Stimulated activated effector memory CD8-positive, alpha-beta T cell treated with anti-CD3 and anti-CD28 coated beads, Interleukin-12 subunit alpha, Interleukin-12 subunit beta, amount 100 ng/mL, for 72 hours (primary cell): ENCODE measurements at places on chromosomes 3 and 15.

GRCh38 chr15:90981681-90982080 lies 12.7 kb downstream of the PRC1 start:
- DNase-seq = no peak

DNA sequence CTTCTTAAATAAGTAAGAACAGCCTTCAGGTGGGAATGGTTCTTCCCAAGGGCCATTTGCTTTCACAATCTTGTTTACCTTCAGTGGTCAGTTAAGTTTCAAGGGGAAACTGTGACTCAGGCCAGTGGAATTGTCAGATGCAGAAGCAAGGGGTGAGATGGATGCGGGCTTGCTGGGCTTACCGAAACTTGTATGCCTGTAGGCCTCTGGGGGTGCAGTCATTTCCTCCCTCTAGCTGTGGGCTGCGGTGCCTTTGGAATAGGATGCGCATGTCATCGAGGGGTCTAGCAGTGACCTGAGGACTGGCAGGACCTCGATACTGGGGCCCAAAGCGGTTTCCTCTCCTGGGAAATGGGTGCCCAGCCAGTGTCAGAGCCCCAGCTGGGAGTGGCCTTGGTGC lies 121.6 kb downstream of the EEFSEC start:
- no peak for DNase-seq

GRCh38 chr3:169931747-169932520 lies 20.6 kb downstream of the SAMD7 start:
- DNase-seq = no peak

GRCh38 chr15:81085898-81086297 lies 48.2 kb upstream of the CFAP161 start:
- DNase-seq = no peak

DNA sequence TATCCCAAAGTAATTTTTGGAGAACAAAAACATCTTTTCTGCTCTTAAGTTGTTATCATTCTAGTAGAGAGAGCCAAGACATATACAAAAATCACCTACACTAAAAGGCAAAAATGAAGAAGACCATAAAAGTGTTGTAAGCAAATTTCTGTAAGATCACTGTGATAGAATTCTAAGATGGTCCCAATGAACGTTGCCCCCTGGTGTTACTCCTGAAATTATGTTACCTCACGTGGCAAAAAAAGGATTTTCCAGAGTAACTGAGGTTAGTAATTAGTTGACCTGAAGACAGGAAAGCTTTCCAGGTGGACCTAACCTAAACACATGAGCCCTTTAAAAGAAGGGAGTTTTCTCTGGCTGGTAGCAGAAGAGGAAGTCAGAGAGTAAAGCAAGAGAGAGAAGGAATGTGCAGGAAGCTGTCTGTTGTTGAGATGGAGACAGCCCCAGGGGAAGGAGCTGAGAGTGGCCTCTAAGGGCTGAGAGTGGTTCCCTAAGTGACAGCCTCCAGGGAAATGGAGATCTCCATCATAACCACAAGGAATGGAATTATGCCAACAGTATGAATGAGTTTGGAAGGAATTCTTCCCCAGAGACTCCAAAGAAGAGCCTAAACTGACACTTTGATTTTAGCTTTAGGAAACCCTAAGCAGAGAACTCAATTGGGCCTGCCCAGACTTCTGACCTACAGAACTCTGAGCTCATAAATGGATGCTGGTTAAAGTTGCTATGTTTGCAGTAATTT lies 205.9 kb downstream of the CD47 start:
- DNase-seq = no peak

DNA sequence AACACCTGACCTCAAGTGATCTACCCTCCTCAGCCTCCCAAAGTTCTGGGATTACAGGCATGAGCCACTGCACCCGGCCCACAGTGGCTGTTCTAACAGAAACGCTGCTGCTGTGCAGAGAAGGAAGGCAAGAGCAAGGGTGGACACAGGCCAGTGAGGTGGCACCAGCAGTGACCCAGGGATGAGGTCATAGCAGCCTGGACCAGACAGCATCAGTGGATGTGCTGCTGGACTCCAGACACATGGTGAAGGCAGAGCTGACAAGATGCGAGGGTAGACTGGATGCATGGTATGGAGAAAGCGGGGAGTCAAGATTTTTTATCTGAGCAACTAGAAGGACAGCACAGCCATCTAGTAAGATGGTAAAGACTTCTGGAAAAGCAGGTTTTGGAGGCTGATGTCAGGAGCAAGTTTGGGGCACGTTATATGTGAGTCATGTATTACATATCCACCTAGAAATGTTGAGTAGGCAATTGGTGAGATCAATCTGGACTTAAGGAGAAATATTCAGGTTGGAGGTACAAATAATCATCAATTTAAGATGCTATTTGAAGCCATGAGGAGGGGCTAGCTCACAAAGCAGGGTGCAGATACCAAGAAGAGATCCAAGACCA lies 22.1 kb upstream of the TJP1 start:
- DNase-seq = no peak

DNA sequence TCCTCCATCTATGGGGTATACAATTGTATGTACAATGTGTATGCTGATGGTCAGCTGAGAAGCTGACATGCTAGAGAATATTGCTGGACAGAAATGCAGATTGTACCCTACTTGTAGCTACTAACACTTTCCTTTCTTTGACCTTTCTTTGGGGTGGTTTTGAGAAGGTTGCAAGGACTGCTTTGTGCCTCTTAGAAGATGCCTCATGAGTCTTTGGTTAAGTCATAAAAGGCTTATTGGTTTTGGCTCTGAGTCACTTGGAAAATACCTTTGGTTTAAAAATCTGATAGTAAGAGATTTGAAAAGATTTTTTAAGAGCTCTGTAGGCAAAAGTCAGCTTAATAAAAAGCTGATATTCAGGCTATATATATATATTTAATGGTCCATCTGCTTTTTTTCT lies 71.5 kb downstream of the ZMAT3 start:
- DNase-seq = no peak

DNA sequence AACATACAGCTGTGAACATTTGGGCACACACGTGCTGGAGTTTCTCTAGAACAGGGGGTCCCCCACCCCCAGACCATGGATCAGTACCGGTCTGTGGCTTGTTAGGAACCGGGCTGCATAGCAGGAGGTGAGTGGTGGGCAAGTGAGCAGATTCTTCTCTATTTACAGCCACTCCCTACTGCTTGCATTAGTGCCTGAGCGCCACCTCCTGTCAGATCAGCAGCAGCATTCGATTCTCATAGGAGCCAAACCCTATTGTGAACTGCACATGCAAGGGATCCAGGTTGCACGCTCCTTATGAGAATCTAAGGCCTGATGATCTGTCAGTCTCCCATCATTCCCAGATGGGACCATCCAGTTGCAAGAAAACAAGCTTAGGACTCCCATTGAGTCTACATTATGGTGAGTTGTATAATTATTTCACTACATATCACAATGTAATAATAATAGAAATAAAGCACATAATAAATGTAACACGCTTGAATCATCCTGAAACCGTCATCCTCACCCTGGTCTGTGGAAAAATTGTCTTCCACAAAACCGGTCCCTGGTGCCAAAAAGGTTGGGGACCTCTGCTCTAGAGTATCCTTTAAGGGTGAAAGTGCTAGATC lies 25.8 kb downstream of the CHRM5 start:
- no peak for DNase-seq

GRCh38 chr3:85838921-85839320 lies 880.1 kb downstream of the CADM2 start:
- DNase-seq = no peak

DNA sequence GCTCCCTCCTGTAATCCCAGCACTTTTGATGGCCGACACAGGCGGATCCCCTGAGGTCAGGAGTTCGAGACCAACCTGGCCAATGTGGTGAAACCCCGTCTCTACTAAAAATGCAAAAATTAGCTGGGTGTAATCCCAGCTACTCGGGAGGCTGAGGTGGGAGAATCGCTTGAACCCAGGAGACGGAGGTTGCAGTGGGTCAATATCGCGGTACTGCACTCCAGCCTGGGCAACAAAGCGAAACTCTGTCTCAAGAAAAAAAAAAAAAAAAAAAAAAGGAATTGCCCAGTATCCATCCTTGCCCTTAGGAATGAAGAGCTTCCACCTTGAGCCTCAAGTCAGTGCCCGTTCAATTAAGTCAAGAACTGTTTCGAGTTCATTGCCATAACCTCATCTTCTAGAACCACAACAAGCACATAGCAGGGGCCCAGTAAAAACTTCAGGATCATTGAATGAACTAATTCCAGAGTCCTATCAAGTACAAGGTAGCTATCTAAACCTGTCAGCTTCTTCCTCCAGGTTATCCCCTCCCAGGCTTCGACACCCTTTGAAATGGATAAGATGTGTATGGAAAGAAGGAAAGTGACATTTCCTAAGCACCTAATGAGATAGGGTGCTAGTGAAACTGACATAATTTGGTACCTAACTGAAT lies 826 bp downstream of the DBR1 start:
- no peak for DNase-seq

- no peak for DNase-seq
These were observed 14.9 kb downstream of the PLA2G4D start for GRCh38 chr15:42079401-42079908.

- no peak for DNase-seq
These were observed 17.8 kb upstream of the ZFYVE19 start for GRCh38 chr15:40789119-40789518.

DNA sequence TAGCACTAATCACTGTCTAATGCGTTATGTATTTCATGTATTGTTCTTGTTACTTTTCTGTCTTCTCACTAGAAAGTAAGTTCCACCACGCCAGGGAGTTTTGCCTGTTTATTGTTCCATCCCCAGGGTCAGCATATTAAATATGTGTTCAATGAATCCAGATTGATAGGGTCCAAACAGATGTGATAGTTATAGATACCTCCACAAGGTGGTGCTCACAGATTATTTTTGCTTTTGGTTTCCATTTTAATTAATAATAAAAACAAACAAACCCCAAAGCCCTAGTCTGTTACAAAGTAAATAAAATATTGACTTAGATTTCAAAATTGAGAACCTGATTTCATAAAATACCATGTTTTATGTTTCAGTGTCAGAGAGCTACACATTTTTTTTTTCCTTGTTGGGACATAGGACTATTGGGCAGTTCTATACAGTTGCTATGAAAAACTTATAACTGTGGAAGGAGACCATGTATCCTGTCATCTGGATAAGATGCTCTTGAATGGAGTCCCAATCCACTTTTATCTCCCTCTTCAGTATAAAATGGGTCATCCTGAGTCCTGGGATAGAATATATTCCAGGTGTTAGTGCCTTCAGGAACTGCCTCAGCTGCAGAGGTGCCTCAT lies 12.4 kb downstream of the OTOL1 start:
- DNase-seq = no peak

- DNase-seq = no peak
These were observed 221.9 kb upstream of the ZBTB20 start for GRCh38 chr3:115369021-115369420.

DNA sequence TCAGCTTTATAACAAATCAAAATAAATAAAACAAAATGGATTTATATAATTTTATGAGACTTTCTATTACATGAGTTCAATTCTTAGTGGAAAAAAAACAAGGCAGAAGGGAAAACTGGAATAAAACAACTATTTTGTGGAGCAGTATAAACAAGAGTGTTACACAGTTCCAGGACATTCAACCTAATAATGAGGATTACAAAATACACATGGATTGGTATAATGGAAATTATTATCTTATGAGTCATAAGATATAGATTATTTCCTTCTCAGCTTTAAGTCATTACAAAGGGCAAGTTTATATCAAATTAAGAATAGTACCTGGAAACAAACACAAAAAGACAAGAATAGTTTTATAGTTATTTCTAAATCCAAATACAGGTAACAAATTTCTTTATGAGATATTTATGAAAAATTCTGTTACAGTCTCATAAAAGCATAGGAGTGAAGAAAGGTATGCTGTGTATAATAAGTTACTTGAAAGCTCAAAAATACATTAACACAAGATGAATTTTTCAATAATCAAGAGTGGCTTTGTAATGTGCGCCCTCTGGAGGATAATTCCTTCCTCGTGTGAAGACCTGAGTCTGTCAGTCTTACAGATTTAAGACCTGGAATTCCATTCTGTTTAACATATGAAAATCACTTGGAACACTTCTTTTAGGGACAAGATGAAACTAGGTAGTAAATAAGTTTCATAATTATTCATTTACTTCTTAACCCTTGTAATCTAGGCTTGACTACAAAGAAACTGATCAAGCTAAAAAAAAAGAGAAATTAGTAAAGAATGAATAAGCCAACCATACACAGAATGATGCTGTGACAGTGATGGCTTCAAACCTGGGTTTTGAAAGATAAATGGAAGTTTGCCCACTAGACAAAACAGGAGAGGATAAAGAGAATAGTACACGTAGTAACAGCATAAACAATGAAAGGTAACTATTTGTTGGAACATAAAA lies 9.5 kb downstream of the COPS2 start:
- no peak for DNase-seq

DNA sequence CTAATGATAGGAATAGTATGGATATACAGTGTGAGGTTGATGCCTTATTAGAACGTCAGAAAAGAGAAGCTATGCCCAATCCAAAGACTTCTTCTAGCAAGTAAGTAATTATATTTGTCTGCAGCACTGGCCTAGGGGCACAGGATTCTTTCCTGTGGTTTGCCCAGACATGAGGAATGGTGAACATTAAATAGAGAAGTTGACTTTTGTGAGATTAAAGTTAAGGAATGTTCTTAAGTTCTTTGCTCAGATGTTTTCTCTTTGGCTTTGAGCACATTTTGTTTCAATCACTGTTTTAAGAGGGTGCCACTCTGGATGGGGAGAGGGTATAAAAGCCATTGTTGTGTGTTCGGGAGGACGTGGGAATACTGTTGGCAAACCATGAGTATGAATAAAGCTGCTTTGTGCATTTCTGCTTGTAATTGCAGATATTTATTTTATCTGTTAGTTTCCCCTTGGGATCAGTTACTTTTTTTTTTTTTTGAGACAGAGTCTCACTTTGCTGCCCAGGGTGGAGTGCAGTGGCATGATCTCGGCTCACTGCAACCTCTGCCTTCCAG lies 8.3 kb downstream of the KIF23 start:
- no peak for DNase-seq

DNA sequence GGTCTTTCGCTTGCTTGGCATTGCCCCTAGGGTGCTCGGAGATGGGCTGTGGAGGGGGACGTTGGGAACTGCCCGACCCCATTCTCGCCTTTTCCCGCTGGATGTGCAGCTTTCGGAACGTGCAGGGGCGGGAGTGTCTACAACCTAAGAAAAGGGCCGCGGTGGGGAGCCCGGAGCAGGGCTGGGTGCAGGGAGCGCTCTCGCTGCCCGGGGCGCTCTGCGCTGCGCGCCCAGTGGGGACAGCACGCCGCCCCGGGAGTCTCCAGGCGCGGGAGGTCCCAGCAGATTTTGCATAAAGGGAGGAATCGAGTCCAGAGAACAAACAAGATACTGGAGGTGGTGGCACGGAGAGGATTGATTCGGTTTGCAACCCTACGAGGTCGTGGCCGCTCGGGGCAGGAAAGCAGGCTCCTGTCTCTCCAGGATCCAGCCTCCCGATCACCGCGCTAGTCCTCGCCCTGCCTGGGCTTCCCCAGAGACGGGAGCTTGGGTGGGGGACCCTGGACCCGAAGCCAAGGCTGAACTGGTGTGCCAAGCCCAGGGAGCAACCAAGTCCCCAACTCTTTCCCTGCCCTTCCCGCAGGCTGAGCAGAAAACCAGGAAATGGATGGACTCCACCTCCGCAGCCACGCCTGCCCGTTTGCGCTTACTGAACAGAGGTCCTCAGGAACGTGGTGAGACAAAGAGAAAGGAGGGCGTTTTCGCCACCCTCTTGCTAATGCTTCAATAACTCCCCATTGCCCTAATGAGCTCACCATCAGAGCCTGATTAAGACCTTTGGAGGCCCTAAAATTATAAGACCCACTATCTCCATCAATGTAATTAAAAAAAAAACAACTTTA lies 59.7 kb downstream of the NOX5 start:
- DNase-seq = no peak

- DNase-seq = no peak
These were observed 62.8 kb downstream of the NBEAL2 start for GRCh38 chr3:47042231-47042791.

- no peak for DNase-seq
These were observed 235.3 kb downstream of the IGSF11 start for GRCh38 chr3:118799303-118799702.
